ENCODE measurements at places on chromosomes 7 and 10. TPM values are rescaled to one million over a fixed set of nuclear protein-coding genes. Genes with fewer than 3 reads are reported as not detected.

Gene POLR2J2
- 5.0 TPM for total RNA-seq

Gene NUTM2E
- total RNA-seq: not detected

GRCh38 chr7:143398616-143399015 lies 10.0 kb downstream of the EPHA1 start:
- no peak for DNase-seq

Gene MAGI2
- total RNA-seq: 2.5 TPM

- DNase-seq: no peak
These were observed 117.9 kb downstream of the LRRC18 start for GRCh38 chr10:48821692-48822091.

- no peak for DNase-seq
These were observed 198.5 kb downstream of the PAXIP1 start for GRCh38 chr7:154804449-154804848.

DNA sequence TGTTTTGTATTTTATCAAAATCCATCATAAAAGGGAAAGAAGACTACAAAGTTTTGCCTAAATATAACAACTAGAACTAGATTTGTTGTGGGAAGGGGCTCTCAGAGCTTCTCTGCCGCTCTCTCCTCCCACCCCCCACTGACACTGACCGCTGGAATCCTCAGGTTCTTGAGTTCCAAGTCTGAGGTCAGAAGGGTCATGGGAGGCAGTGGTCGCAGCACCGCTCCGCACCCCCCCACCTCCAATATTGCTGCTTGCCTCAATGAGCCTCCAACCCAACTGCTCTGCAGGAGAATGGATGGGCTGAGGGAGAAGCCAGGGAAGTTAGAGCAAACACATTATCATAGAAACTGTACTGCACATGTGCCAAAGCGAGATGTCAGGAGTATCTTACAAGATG lies 359.4 kb downstream of the GRID1 start:
- no peak for DNase-seq

GRCh38 chr7:106737202-106737562 lies 76.2 kb upstream of the CCDC71L start:
- DNase-seq: no peak

- DNase-seq: peak; percentile 48
These were observed 595 bp downstream of the TBL2 start for GRCh38 chr7:73577627-73578341.

Gene SCIN
- 0.11 TPM for total RNA-seq

DNA sequence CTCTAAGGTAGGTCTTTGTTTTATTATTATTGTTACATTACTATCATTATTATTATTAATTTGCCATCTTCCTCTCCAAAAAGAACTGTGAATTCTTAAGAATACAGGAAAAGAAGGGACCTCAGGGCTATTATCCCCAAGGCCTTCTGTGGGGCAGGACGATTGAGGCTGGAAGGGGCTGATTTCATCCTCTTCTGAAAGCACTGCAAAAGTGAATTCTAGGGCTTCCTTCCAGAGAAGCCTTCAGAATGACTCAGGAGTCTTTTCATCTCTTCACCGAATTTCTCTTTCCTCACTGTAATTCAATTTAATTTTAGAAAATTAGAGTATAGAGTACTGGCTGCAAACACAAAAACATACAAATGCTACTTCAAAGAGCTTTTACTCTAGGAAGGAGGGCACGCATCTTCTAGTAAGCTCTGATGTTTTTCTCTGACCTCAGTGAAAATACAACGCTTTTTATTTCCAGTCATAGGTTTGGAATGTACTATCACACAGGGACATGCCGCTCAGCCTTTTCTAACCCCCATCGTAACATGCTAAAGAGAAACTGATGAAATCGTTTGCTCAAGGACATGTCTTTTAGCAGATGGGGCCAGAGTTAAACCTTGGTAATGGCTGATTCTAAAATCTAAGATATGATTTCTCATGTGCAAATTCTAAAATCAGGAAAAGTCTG lies 280.2 kb upstream of the PITRM1 start:
- DNase-seq: no peak

GRCh38 chr7:151992375-151992774 lies 33.1 kb upstream of the GALNT11 start:
- peak; percentile 48 for DNase-seq

Gene SLC16A12
- total RNA-seq: 1.9 TPM

DNA sequence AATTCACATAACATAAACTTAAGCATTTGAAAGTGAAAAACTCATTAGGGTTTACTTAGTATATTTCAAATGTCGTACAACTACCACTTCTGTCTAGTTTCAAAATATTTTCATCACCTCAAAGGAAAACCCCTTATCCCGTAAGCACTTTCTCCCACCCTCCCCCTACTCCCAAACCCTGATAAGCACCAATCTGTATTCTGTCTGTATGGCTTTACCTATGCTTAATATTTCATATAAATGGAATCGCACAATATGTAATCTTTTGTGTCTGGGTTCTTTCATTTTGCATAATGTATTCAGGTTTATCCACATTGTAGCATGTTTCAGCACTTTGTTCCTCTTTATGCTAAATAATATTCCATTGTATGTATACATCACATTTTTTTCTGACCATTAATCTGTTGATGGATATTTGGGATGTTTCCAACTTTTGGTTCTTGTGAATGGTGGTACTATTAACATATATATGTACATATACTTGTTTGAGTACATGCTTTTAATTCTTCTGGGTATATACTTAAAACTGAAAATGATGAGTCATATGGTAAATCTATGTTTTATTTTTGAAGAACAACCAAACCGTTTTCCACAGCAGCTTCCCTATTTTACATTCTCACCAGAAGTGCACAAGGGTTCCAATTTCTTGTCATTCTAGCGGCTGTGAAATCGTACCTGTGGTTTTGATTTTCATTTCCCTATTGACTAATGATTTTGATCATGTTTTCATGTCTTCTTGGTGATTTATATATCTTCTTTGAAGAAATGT lies 6.2 kb upstream of the STARD3NL start:
- no peak for DNase-seq

Data from psoas muscle (tissue), 8 donors.